CD4-positive, alpha-beta T cell treated with Interferon gamma for 1 hour (primary cell): ENCODE measurements at places on chromosomes 7 and 10.

GRCh38 chr7:28807396-28807994 lies 150.6 kb downstream of the TRIL start:
- DNase-seq = no peak

DNA sequence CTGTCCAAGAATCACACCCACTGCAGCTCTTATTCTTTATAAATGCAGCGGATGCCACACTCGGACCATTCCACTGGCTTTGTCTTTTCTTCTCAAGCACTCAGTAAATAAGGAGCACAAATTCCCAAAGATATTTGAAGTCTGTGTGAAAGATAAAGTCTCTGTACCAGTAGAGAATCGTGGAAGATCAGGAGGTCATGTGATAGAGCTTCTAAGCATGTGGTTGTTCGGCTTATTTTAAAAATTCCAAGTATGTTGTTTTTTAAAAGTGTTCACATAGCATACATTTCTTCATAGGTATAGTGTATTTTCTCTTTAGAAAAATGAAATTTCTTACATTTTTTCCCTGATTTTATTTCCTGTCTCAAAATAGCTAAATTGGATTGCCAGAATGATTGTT lies 75.8 kb downstream of the NOC3L start:
- no peak for DNase-seq

- DNase-seq = no peak
Measured at GRCh38 chr10:30111340-30112022, 52.1 kb upstream of the JCAD start.

DNA sequence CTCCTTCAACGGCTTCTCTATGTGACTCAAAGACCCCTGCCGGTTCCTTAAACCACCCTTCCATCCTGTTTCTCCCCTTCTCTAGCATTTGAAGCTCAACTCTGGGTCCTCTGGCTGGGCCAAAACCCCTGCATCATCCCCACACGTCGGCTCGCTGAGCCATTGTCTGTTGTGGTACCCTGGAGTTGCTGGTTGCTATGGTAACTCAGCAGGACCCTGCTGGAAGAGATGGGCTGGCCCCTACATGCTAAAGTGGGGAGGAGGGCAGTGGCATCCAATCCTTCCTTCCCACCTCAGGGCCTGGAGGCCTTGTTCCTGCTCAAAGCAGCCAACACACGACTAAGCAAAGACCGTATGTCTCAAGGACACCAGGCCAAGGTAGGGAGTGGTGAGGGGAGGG lies 452.5 kb downstream of the PLXNA4 start:
- no peak for DNase-seq

GRCh38 chr7:29381206-29382094 lies 182.2 kb upstream of the PRR15 start:
- no peak for DNase-seq

DNA sequence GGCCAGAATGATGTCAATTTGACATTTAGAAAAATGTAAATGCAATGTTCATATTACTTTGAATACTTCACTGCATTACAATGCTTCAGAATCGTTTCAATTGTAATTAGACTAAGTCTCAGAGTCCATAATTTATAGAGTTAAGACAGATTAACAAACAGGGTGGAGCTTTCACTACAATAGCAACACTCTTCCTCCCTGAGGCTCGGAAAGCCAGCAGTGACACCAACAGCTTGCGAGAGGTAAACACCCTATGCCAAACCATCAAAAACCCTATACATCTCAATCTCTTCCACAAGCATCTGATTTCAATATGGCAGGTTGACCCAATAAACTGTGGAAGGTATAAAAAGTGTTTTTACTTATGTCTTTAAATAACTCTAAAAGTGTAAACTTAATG lies 72.2 kb downstream of the DOCK4 start:
- no peak for DNase-seq

DNA sequence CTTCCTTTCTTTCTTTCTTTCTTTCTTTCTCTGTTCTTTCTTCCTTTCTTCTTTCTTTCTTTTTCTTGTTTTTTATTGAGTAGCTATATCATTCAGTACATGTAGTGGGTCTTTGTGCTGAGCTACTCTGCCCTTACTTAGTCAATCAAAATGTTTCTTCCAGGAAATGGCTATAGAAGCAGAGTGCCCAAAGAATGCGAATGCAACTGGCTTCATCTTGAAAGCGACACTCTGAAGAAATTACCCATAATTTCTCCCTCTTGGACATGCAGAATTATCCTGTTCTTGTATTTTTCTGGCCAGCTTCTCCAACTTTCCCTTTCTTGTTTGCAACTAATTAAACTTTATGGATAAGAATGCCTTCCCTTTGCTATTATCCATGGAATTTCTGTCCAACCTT lies 441.5 kb downstream of the MAGI2 start:
- DNase-seq = no peak

DNA sequence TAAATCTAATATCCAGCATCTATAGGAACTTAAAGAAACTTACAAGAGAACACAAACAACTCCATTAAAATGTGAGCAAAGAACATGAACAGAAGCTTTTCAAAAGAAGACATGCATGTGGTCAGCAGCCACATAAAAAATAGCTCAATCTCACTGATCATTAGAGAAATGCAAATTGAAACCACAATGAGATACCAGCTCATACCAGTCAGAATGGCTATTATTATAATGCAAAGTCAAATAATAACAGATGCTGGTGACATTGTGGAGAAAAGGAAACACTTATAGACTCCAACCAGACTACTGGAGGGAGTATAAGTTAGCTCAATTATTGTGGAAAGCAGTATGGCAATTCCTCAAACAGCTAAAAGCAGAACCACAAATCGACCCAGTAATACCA lies 1314.5 kb downstream of the XPNPEP1 start:
- no peak for DNase-seq

DNA sequence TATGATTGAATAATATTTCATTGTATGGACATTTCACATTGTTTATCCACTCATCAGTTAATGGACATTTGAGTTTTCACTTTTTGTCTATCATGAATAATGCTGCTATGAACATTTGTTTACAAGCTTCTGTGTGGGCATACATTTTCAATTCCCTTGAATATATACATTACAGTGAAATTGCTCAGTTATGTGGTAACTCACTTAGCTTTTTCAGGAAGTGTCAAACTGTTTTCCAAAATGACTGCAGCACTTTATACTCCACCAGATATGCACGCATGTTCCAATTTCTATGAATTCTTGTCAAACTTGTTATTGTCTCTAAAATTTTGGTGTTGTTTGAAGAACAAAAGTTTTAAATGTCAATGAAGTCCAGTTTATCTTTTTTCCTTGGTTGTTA lies 401.2 kb downstream of the THSD7A start:
- DNase-seq = no peak

- no peak for DNase-seq
Measured at GRCh38 chr10:115861864-115862263, 411.1 kb downstream of the GFRA1 start.

- DNase-seq = no peak
Measured at GRCh38 chr10:8454357-8454756, 399.9 kb downstream of the GATA3 start.

DNA sequence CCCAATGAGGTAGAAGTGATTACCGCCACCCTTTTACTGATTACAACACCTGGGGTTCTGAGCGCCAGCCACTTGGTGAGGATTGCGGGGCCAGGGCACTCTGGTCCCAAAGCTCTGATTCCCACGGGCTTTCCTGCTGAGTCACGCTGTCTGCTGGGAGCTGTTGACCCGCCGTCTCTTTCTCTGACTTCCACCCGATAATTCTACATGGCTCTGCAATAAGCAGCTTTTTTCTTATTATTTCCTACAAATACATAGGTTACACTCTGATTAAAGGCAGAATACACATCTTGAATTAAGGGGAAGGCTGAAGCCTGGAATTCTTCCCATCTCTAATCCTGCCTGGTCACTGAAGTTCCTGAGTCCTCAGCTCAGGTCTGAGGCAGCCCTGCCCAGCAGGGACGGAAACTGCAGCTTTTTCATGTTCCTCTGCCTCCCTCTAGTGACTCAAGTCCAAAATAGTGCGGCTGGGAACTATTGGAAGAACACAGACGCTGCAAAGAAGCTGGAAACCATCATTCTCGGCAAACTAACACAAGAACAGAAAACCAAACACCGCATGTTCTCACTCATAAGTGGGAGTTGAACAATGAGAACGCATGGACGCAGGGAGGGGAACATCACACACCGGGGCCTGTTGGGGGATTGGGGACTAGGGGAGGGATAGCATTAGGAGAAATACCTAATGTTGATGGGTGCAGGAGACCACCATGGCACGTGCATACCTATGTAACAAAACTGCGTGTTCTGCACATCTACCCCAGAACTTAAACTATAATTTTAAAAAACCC lies 178.3 kb downstream of the PRKCQ start:
- peak; percentile 62 for DNase-seq

- no peak for DNase-seq
Measured at GRCh38 chr7:156994417-156994816, 16.0 kb downstream of the MNX1 start.

GRCh38 chr7:47411901-47412300 lies 170.0 kb downstream of the TNS3 start:
- DNase-seq = no peak

- DNase-seq = no peak
Measured at GRCh38 chr7:28086198-28086597, 94.4 kb downstream of the JAZF1 start.

- DNase-seq = no peak
Measured at GRCh38 chr7:18511351-18512140, 16.0 kb downstream of the HDAC9 start.

DNA sequence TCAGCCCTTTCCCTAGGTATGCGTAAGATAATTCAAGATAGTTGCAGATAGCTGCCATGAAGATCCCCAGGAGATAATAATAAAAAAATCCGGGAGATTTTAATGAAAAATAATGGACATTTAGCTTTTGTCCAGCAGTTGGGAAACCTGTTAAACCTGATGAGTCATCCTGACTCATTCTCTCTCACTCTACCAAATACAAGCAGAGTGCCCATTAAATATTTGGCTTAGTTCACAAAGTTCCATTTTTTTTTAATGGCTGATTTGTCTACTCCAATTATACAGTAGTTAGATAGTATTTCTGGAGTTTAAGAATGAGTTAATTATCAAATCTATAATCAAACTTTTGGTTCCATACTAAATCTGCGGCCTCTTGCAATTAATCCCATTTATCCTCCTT lies 2.1 kb upstream of the SHTN1 start:
- DNase-seq = no peak

GRCh38 chr10:62637249-62638061 lies 167.1 kb upstream of the ADO start:
- peak; percentile 65 for DNase-seq

DNA sequence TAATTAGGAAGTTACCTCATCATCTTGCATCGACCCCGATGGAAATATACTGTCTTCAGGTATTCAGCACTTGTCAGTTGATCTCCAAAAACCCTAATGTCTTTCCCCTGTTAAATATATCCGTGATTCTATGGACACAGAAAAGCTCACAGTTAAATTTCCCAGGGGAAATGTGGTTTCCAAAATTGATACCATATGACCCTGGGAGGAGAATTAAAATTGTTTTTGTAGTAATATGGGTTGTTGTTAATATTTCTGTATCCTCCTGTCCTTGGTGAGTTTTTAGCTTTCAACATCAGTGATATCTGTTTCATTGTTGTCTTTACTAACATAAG lies 132.1 kb downstream of the CELF2 start:
- no peak for DNase-seq

DNA sequence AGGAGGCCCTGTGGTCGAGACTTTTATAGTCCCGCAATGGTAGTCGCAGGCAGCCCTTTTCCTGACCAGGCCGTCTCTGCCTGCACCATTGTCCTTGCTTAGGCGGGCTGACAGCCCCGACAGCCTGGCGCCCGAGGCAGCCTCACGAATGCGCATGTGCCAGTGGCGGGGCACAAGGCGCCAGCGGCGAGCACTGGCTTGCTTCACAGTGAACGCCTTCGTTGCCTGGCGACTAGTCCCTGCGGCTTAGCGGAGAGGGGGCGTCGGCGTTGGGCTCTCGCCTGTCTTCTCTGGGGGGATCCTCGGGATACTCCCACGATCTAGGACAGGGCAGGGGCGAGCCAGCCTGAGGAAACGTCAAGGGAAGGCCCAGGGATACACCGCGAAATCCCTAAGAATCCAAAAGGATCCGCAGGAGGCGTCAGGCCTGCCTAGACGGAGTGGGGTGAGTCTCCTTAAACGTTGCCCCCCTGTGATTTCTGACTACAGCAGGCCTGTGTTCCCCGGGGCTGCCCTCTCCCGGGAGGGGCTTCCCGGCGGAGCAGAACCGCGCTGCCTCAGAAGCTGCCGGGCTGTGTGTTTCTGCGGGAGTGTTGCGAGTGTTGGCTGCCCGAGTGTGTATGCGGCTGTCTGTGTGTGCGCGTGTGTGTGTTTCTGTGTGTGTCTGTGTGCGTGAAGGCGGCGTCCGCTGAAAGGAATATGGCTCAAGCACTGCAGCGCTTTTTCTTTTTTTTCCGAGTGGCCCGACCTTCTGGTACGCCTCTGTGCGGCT lies 20.5 kb upstream of the ZNF273 start:
- peak; percentile 12 for DNase-seq

DNA sequence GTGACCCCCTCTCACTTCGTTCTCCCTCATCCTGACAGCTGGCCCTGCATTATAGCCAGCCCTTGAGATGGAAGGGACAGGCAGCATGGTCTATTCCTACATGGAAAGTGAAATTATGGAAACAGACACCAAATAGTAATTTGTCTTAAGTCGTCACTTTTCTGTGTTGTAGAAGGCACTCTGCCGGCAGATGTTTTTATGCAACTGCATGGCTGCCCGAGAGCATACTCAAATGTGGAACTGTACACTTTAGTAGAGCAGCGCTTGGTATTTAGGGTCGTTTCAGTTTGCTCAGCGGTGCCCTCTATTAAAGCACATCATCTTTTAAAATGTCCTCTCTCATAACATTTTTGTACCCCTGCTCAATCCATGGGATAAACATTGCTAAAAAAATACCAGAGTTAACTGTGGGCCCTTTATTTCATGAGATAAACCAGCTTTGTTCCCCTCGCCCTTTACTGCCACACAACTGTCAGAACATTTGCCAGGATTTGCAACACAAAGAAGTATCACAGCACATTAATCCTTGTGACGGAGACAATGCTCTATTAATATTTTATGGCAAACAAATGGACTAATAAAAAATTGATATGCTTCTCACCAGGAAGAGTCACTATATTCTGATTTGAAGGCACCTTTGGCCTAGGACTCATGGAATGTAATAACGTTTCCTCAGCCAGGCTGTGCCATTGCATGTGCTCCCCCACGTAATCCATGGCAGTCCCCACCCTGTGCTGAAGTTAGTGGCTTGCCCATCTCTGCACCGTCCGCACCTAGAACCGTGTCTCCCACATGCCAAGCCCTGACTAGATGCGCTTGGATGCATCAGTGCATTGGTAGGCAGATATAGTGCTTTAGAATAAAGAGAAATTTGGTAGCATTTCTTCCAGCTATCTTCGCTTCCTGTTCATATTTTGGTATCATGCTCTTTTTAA lies 221.3 kb downstream of the PAXIP1 start:
- DNase-seq = no peak
